ENCODE measurements at places on chromosomes 7 and 10.

GRCh38 chr10:53765311-53765710, 992.7 kb upstream of the MBL2 start:
- no peak for DNase-seq

GRCh38 chr7:8499128-8499527, 65.7 kb downstream of the NXPH1 start:
- DNase-seq, result no peak

GRCh38 chr7:27808626-27809025, 68.7 kb downstream of the TAX1BP1 start:
- no peak for DNase-seq

DNA sequence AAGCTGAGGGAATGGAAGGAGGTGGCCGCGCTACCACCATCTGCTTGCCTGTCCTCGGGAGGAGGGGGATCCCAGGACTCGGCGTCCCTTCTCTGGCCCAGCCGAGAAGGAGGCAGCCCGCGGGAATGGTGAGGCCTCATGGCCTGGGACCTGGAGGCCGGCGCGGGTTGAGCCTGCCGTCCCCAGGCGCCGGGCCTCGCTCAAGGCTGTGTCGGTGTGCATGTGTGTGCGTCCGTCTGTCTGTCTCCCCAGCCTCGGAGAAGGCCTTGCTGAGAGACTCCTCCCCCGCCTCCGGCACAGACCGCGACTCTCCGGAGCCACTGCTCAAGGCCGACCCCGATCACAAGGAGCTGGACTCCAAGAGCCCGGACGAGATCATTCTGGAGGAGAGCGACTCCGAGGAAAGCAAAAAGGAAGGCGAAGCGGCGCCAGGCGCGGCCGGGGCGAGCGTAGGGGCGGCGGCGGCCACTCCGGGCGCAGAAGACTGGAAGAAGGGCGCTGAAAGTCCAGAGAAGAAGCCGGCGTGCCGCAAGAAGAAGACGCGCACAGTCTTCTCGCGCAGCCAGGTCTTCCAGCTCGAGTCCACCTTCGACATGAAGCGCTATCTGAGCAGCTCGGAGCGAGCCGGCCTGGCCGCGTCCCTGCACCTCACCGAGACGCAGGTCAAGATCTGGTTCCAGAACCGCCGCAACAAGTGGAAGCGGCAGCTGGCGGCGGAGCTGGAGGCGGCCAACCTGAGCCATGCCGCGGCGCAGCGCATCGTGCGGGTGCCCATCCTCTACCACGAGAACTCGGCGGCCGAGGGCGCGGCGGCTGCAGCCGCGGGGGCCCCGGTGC, 1.3 kb downstream of the HMX3 start:
- no peak for DNase-seq

GRCh38 chr7:106609416-106609815, 51.5 kb downstream of the CCDC71L start:
- no peak for DNase-seq

All from GM12892 (cell line).